Activated naive CD8-positive, alpha-beta T cell treated with anti-CD3 and anti-CD28 coated beads, Interleukin-2, amount 10 ng/mL, durations not matched to agents 7 days and 5 days (primary cell): ENCODE measurements at places on chromosomes 12 and 14.

DNA sequence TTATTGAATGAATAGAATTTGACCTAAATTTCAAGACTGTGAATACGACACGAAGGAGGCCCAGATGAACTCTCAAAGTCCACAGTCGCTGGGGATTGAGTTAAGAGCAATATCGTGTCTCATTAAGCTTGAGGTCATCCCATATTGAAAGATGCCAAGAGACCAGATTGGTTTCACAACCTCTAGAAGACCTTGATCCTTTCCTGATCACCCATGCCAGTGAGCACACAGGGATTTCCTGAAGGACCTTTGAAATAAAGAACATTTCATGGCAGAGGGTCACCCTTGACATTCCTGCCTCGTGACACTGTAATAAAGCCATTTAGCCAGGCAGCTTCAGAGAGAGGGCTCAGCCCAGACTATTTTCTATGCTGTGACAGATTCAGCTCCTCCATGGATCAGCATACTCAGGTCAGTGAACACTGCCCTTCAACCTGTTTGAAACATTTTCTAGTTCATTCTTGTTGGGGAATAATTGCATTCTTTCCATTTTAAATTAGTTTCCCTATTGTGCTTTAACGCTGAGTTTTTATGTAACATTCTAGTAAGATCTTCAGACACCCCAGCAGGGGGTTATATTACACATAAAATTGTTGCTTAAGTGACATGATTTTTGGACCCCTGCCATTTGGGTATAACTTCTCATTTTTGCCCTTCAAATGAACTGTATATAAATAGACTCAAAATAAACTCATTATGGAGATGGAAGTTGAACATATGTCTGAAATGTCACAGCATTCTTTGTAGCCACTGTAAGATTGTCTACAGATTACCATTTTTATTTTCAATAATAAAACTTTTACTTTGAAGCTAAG is 213.2 kb downstream of the C12orf50 start:
- H3K27me3 ChIP-seq = no peaks in the 10 kb centered on the region
- no peak for DNase-seq
- H3K4me3 ChIP-seq = no peak overlapping the region
- H3K36me3 ChIP-seq = no peaks in the 10 kb centered on the region

- no peak for DNase-seq
- no peaks in the 10 kb centered on the region for H3K4me1 ChIP-seq
- H3K27me3 ChIP-seq = no peaks in the 10 kb centered on the region
These were observed 293.5 kb upstream of the DIO2 start for GRCh38 chr14:80504781-80505180.

DNA sequence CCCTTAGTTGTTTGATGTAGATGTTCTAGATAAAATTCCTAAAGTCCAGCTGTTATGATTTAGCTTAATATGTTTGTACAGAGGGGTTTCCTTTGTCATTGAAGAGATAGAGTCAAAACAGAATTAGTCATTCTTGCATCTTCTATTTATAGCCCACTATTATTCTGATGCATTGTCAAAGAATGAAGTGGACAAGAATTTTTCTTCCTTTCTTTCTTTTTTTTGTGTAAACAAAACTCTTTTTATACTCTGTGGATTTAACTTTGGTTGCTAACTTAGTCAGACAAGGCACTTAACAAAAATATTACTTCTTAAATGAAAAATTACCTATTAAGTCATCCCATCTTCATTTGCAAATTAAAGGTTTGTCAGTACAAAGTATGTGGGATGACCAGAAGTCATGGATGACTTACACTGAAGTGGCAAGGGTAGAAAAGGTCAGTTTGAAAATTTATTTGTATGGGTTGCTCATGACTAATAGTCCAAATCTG is 215.6 kb upstream of the DDHD1 start:
- H3K4me1 ChIP-seq = no peaks in the 10 kb centered on the region
- H3K36me3 ChIP-seq = no peaks in the 10 kb centered on the region
- no peak for DNase-seq
- no peak overlapping the region for H3K4me3 ChIP-seq
- H3K27me3 ChIP-seq = no peaks in the 10 kb centered on the region

DNA sequence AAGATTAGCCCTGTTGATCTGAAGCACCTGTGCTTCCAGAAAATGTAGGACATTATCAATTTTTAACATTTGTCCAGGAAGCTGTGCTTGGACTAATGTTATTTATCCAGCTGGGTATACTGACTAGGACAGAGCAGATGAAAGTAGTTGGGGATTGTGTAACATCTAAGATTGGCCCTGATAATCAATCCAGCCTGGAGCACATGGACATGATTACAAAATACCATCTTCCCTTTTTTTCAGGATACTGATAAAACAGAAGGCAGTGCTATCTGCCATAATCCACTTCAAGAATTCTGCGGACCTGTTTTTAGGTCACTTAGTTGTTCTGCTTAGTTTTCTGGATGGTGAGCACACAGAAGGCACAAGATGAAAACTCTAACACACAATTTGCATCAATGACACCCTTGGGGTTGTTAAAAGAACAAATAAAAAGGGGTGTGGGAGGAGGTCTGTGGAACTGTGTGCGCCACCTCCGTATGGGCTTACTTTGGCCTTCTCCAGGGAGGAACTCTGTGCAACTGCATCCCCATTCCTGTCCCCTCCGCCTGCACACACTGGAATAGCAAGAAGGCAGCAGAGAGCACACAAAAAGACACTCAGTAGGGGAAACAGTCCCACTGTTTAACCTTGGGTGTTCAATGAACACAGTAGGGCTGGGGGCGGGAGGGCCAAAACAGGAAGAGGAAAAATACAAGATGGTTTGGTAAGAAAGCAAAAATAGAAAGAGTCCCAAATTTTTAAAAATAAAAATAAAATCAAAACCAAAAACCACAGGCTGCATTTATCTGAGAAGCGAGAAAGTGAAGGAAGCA is 31.1 kb upstream of the DUSP6 start:
- H3K4me3 ChIP-seq = no peak overlapping the region
- H3K27me3 ChIP-seq = peaks cover 2% of the 10 kb centered on the region
- no peak for DNase-seq
- peaks cover 2% of the 10 kb centered on the region for H3K36me3 ChIP-seq

DNA sequence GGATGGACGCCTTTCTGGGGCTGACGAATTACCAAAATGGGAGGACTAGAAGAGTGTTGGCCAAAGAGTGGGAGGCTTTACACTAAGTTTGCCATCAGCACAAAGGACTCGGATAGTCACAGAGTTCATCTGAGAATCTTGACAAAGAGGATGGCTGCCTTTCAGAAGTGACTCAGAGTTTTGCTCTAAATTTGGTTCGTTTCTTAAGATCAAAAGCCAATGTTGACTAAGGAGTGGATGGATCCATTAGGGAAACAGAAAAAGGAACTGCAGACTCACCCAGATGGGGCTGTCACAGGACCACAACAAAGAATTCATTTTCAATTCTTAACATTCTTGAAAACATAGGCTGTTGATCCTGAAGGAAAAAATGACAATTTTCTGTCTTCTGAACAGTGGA is 81.3 kb upstream of the DUSP6 start:
- DNase-seq = no peak
- H3K27ac ChIP-seq = no peak overlapping the region
- H3K36me3 ChIP-seq = peaks cover 48% of the 10 kb centered on the region
- no peaks in the 10 kb centered on the region for H3K27me3 ChIP-seq
- no peaks in the 10 kb centered on the region for H3K4me1 ChIP-seq

GRCh38 chr14:24798911-24799462 is 165.0 kb upstream of the GZMB start:
- peaks cover 12% of the 10 kb centered on the region for H3K27me3 ChIP-seq
- H3K27ac ChIP-seq = no peak overlapping the region
- H3K4me1 ChIP-seq = peaks cover 4% of the 10 kb centered on the region
- no peaks in the 10 kb centered on the region for H3K36me3 ChIP-seq

DNA sequence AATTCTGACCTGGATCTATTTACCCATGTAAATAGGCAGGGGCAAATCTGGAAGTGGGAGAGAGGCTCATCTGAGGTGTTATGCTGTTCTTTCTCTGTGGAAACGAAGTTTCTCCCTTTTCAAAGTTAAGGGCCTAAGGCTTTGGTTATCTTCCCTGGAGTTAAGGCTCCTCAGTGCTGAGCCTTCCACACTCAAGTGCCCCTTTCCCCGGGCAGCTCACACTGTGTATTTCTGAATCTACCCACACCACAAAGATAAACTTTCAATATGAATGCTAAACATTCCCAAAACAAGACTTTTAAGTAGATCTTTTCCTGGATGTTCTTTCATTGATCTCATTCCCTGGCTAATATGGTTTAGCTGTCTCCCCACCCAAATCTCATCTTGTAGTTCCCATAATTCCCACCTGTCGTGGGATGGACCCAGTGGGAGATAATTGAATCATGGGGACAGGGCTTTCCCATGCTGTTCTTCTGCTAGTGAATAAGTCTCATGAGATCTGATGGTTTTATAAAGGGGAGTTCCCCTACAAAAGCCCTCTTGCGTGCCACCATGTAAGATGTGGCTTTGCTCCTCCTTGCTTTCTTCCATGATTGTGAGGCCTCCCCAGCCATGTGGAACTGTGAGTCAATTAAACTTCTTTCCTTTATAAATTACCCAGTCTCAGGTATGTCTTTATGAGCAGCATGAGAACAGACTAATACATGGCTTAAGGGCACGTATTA is 251.1 kb downstream of the NAV3 start:
- H3K4me1 ChIP-seq = no peaks in the 10 kb centered on the region
- H3K4me3 ChIP-seq = no peak overlapping the region
- DNase-seq = no peak
- H3K36me3 ChIP-seq = no peaks in the 10 kb centered on the region

DNA sequence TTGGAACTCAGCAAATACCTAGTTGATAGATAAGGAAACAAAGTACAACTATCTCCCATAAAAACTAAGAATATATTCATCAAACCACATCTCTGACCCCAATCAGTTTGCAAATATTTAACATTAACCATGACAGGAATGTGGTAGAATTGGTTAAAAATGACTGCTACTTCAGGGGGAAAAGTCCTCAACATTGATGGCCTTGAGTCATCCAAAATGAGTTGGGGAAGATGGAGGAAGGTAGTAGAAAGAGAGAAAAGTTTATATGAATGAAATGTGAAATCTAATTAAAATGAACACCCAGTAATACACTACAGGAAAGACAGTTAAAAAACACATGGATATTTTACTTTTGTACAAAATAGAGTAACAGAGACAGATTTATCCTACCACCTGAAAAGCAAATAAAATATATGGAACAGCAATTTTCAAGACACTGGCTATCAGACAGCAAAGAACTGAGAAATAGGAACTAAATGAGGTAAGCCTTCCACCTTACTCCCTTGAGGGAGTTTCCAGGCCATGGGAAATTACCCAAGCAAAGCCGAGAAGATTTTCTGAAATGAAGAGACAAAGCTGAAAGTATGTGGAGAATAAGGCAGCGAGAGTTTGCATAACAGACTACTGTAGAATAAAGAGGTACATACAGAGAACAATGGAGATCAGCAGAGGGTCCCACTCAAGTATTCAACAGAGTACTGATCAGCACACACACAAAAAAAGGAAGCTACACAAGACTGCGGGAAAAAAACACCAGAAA is 49.6 kb downstream of the TC2N start:
- H3K36me3 ChIP-seq = peaks cover 57% of the 10 kb centered on the region
- no peak overlapping the region for H3K4me3 ChIP-seq
- no peaks in the 10 kb centered on the region for H3K27me3 ChIP-seq
- no peak for DNase-seq

DNA sequence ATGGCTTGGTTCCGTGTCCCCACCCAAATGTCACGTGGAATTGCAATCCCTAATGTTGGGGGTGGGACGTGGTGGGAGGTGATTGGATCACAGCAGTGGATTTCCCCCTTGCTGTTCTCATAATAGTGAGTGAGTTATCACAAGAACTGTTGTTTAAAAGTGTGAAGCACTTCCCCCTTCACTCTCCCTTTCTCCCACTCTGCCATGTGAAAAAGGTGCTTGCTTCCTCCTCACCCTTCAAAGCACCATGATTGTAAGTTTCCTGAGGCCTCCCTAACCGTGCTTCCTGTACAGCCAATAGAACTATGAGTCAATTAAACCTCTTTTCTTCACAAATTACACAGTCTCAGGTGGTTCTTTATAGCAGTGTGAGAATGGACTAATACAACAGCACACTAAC is 5.3 kb upstream of the CEP128 start:
- no peak overlapping the region for H3K4me3 ChIP-seq
- DNase-seq = no peak
- no peak overlapping the region for H3K27ac ChIP-seq
- H3K4me1 ChIP-seq = peaks cover 12% of the 10 kb centered on the region
- H3K27me3 ChIP-seq = peaks cover 23% of the 10 kb centered on the region

DNA sequence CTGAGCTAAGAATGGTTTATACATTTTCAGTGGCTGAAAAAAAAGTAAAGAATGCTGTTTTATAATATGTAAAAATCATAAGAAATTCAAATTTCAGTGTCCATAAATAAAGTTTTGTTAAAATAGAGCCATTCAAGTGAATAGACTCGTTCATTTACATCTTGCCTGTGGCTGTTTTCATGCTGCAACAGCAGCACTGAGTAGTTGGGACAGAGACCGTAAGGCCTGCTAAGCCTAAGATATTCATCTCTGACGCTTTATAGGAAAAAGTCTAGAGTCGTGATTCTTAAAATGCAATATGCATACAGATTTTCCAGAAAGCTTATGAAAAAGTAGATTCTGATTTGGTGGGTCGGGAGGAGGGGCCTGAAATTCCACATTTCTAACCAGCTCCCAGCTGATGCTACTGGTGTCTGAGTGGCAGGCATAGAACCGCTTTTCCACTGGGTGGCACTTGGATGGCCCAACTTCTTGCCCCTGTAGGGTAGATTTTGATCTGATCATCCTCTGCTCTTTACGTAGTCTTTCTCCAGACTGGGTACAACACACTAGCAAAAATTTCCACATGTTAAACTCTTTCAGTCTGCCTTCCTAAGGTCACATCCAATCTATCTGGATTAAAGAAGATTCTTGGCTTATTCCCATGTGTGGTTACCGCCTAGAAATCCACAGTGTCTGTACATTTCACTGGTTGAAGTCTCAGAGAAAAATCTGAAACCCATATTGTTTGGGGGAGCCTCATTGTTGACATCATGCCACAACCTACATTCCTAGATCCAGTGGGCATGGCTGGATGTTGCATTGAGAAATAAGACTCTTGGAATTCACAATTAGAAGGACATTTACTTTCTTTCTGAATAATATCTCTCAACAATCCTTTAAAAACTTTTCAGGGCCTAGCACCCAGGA is 151.2 kb downstream of the C12orf75 start:
- H3K4me1 ChIP-seq = no peaks in the 10 kb centered on the region
- no peak overlapping the region for H3K27ac ChIP-seq
- no peak overlapping the region for H3K4me3 ChIP-seq
- H3K27me3 ChIP-seq = no peaks in the 10 kb centered on the region
- H3K36me3 ChIP-seq = no peaks in the 10 kb centered on the region
